Activated CD4-positive, alpha-beta T cell treated with anti-CD3 and anti-CD28 coated beads, Interleukin-2, amount 10 ng/mL, durations not matched to agents 7 days and 5 days (primary cell): ENCODE measurements at places on chromosomes 7 and 10.

GRCh38 chr10:103553743-103554487 is 60.4 kb downstream of the NEURL1 start:
- DNase-seq: no peak

DNA sequence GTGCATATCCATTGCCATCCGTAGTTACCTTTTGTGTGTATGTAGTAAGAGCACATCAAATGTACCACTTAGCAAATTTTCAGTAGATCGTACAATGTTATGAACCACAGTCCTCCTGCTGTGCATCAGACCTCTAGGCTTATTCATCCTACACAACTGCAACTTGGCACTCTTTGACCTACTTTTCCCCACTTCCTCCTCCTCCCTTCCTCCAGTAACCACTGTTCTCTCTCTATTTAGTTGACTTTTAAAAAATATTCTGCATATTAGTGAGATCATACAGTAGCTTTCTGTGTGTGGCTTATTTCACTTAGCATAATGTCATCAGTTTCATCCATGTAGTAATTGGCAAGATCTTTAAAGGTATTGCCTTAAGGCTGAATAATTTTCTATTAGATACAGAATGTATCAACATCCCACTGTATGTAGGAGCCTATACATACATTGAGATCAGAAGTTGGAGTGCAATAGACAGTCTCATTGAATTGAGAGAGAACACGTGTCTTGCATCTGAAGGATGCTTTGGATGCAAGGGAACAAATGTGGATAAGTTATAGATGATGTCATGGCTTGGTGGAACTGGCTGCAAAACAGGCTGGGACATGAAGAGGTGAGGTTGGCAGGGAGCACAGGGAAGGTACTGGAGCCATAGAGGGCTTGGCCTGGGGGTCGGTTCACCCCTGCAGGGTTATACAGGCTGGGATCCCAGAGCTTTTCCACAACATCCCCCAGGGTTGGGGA is 83.0 kb upstream of the FAM180A start:
- DNase-seq: no peak

- DNase-seq: no peak
Observed at GRCh38 chr7:143299346-143299745, 11.2 kb downstream of the CASP2 start.

DNA sequence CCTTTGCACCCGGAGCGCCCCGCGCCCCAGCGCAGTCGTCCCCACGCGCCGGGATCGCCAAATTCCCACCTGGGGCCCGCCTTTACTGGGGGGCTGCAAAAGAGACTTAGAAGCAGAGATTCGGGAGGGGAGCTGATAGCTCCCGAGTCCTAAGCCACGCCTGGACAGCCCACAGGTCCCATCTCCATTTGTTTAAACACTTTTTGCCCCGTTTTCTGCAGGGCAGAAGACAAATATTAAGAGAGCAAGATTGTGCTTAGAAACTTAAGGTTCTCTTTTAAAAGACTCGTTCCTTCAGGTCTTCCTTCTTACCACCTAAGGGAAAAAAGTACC is 299.1 kb upstream of the NFE2L3 start:
- no peak for DNase-seq

DNA sequence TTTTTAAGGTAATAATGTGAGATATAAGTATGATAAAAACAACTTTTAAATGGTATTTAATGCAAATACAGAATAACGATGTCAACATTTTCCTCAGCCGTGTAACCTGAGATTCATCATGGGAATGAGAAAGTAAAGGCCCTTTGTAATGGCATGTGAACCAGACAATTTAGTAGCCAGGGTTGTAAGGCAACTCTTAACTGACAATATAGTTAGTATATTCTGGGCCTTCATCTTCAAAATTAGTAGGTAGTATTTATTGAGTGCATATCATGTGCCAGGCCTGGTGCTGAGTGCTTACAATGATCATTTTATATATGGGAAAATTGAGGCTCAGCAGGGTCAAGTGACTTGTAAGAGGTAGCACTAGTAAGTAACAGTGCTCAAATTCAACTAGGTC is 10.6 kb downstream of the LSM8 start:
- DNase-seq: no peak

DNA sequence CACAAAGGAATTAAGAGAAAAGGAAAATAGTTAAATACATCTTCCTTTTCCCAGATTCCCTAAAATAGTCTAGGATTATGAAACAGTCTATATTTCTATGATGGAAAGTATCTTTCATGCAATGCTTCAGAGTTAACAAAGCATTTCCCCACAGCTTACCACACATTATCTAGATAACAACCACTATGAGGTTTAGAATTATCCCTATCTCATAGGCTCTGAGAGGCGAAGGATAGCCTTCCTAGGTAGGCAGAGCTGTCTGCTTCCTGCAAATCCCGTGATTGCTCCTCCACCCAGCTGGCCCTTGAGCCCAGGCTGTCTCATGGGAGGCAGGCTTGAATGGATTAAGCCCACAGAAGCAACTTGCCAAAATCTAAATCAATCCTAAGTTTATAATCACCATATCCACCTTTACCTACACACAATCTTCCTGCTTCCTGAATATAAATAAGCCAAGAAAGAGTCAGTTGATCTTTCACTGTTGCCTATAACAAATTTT is 321.4 kb upstream of the AOAH start:
- no peak for DNase-seq

- DNase-seq: no peak
Observed at GRCh38 chr7:154776350-154776749, 226.6 kb downstream of the PAXIP1 start.

DNA sequence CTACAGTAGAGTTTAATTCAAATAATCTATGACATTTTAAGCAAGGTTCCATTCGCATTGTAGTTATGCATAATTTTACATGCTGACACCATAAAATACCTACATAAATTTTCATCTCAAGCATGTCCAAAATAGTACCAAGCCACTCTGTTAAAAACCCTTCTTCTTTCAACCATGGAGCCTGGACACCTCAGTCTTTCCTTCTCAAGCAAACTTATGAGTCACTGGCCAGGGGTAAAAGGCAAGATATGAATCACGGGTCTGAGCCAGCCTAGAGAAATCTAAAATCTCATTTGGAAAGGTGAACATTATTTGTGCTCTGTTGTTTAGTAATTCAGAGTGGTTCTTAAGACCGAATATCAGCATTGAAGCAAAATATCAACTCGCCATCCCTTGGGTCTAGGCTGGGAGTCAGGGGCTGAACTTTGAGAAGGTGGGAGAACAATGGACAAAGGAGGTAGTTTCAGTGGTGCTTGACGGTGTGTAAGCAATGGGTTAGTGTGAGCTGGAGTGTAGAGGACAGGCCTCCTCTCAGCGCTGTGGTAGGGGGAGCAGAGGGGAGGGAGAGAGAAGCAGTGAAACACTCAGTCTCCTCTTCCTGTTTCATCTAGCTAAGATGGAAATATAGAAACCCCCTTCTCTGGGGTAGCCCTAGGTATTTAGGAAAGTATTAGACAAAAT is 19.1 kb upstream of the GPAM start:
- DNase-seq: no peak

GRCh38 chr10:78295242-78295641 is 261.6 kb downstream of the RPS24 start:
- no peak for DNase-seq

- no peak for DNase-seq
Observed at GRCh38 chr10:15571575-15571974, 148.1 kb downstream of the ITGA8 start.

DNA sequence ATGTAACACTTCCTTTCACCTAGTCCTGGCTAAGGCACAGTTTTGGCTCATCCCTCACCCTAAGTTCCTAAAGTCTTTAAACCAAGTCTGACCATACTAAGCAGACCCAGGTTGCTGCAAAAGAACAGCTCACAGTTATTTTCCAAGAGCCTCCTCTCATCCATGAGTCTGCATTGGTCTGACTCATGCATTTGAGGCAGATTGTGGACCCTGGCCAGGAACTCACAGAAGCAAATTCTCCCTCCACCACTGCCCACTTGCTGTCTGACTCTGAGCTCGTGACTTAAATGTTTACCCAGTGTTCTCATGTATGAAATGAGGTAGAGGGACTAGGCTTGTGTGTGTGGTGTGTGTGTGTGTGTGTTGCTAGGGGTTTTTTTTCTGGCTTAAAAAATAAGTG is 1272.8 kb downstream of the TYW1 start:
- no peak for DNase-seq

DNA sequence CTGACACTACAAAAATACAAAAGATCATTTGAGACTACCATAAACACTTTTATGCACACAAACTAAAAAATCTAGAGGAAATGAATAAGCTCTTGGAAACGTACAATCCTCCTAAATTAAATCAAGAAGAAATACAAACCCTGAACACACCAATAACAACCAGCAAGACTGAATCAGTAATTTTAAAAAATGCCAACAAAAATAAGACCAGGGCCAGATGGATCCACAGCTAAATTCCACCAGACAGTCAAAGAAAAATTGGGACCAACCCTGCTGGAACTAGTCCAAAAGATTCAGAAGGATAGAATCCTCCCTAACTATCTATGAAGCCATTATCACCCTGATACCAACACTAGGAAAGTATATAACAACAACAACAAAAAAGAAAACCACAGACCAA is 277.4 kb downstream of the AGMO start:
- DNase-seq: no peak

DNA sequence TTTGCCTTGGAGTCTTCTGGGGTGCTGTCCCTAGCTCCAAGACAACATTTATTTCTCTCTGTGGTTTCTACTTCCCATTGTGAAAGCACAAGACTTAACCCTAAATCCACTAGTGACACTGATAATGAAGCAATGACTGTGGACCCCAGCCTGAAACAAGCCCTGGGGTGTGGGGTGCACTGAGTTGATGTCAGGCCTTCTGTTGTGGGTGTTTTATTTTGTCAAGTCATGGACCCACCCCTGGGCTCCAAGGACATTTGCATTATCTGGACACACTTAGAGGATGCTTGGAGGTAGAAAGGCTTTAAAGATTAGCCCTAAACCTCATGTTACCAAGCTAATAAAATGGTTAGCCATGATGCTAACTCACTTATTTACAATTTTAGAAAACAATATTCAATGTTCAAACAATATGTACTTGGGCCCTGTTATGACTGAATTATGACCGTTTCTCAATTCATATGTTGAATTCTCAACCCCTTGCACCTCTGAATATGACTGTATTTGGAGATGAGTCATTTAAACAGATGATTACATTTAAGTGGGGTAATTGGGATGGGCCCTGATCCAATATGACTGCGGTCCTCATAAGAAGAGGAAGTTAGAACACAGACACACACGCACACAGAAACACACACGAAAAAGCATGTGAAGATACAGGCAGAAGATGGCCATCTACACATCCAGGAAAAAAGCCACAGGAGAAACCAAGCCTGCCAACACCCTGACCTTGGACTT is 137.2 kb upstream of the IGFBP3 start:
- DNase-seq: no peak

DNA sequence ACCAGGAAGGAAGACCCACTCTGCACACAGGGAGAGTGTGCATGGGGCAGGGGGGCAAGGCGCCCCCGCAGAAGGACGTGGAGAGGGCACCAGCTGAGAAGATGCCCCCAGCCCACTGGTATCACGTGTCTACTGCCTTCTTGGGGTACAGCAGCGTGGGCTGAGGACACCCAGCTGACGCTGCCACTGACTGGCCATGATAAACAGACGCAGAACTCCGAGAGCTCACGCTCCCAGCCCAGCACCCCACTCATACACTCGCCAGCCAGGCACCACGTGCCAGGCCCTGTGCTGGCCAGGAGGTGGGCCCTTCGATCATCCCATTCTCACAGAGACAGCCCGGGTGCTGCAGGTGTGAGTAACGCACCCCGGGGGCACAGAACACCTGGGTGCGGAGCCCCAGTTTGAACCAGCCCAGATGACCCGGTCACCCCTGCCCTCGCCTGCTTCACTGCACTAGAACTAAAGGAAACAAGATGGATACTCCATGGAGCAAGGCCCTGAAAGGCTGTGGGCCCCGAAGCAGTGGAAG is 199.8 kb downstream of the MAD1L1 start:
- no peak for DNase-seq

GRCh38 chr7:21357151-21358097 is 70.5 kb upstream of the SP4 start:
- DNase-seq: no peak

DNA sequence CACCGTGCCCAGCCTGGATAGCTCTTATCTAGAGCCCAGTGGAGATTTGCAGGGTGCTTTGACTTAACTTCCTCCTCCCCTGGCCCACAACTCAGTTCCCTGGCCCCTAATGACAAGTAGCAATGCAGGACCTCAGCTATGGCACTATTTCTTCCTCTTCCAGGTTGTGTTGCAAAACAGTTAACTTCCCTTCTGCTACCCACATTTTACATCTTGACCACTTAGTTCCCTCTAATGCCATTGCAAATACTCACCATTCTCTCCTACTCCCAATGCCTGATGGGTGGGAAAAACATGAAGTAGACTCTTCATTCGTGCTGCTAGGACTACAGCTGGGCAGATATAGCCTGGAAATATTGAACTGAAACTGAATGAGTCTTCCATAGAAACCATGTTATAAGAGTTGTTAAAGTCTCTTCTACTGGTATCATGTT is 39.1 kb upstream of the FGL2 start:
- no peak for DNase-seq

DNA sequence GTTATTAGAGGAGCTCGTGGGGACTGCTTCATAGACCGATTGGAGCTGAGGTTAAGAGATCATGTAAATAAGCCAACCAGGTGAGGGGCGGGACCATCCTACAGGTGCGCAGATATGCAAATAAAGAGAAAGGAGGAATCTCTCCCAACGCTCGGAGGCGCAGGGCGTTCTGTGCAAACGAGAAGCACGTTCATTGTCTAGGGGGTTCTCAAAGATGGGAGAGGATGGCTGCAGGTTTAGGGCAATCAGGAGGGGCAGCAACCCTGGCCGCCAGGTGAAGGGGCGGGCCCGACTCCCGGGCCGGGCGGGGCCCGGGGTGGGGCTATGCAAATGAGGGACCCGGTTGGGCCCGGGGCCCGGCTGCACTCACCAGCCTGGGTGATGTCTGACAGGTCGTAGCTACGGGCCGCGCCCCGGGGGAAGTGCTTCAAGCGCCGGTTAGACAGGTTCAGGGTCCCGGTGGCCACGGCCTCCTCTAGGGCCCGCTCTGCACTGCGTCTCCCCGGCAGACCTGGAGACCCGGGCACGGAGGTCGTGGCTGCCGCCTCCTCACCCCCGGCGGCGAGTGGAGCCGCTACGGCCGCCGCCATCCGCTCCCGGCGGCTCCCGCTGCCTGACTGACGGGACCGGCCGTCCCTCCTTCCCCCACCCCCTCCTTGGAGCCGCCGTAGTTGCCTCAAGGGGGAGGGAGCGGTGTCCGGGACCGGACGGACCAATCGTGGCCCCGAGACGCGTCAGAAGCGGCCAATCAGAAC is at the start of gene LRCH4:
Gene LRCH4 (minus strand): TSS at position 619 of the 755 bp plus-strand sequence. CDS start 29 bp downstream, at position 590.
- DNase-seq: peak; percentile 64

- DNase-seq: no peak
Observed at GRCh38 chr7:124457841-124458240, 307.8 kb downstream of the GPR37 start.

DNA sequence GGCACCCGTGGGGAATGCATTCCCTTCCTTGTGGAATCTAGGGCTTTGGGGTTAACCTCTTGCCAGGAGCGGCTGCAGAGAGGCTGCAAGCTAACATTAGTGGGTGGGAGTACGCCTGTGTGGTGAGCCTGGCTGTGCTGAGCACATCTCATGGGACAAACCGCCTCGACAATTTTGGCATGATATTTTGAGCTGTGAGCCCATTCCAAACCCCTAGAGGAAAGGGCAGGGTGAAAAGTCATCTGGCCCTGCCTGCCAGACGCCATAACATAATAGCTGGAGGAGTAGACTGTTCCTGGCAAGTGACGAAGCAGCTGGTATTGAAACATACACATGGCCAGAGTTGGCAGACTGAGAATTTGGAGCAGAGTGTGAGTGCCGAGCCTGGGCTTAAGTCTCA is 110.0 kb downstream of the TACC2 start:
- DNase-seq: no peak

- no peak for DNase-seq
Observed at GRCh38 chr7:68998136-68998535, 600.1 kb upstream of the AUTS2 start.
